ENCODE measurements at places on chromosomes 16 and 17.

- DNase-seq, result peak; percentile 77
Observed at GRCh38 chr17:75587675-75588595, at the start of gene MYO15B. TSS of gene MYO15B (plus strand) at chr17:75587800. CDS start at chr17:75588058, 258 bp downstream.

DNA sequence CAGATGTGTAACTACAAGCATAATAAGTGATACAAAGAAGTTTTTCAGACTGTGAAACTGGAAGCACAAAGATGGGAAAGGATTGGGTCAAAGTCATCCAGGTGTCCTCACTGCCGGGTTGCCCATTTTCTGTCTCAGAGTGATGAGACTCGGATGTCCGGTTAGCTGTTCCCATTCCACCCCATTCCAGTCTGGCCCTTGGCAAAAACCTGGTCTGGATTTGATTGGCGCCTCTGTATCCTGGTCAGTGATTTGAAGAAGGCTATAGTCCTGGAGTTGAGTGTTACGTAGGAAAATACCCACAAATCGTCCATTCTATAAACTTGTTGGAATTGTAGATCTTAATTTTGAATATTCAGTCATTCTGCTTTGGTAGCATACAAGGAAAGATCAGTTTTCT is 19.9 kb upstream of the PHKG2 start:
- DNase-seq, result no peak

GRCh38 chr17:80499560-80499959 is 23.2 kb upstream of the NPTX1 start:
- no peak for DNase-seq

- no peak for DNase-seq
Observed at GRCh38 chr16:596736-597060, 6.8 kb downstream of the RAB40C start.

GRCh38 chr16:49327466-49327865 is 45.8 kb upstream of the CBLN1 start:
- DNase-seq, result no peak

- DNase-seq, result no peak
Observed at GRCh38 chr17:78777881-78778280, 4.2 kb downstream of the CYTH1 start.

- DNase-seq, result peak; percentile 54
Observed at GRCh38 chr17:17305281-17305801, 2.2 kb downstream of the NT5M start.

GRCh38 chr17:39151150-39151942 is at the start of gene PLXDC1:
TSS of gene PLXDC1 (minus strand) at chr17:39151637. CDS start at chr17:39151437, 200 bp downstream.
- DNase-seq, result peak; percentile 33

GRCh38 chr17:81817758-81818147 is 13.8 kb downstream of the GCGR start:
- no peak for DNase-seq

DNA sequence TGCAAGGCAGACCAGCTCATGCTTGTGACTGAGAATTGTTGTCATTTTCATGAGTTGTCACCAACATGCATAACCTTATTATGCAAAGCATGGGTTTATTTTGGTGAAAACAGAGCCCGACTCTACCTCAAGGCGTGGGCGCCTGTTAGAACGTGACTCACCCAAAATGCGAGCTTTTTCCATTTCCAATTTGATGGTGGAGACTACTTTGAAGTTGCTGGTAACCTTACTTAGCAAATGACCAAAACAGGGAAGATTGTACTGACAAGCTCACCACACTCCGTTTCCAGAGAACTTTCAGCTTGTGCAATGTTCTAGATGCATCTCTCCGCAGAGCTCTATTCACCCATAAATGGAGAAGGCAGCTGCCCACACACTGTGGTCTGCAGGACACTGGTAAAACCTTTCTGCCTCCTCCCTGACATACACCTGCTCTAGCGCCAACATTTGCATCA is 284.5 kb downstream of the MAF start:
- peak; percentile 87 for DNase-seq

- no peak for DNase-seq
Observed at GRCh38 chr17:79650283-79650682, 39.4 kb upstream of the RBFOX3 start.

DNA sequence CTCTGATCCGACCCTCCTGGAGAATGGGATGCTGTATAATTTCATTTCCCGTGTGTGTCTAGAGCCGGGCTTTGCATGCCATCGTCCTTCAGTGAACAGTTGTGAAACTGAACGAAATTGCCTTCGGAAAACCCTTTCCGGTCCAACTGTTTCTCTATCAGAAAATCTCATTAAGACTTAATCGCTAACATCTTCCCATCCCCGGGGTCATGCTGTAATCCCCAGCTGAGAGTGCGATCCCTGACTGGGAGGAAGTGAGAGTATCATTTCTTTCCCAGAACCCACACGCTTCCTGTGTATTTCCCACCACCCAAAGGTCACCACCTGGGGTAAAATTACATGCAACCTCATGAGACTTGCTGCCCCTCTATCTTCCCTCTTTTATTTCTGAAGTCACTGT is 75.6 kb upstream of the RBFOX1 start:
- no peak for DNase-seq

- DNase-seq, result no peak
Observed at GRCh38 chr17:78826836-78827509, 13.6 kb downstream of the USP36 start.

DNA sequence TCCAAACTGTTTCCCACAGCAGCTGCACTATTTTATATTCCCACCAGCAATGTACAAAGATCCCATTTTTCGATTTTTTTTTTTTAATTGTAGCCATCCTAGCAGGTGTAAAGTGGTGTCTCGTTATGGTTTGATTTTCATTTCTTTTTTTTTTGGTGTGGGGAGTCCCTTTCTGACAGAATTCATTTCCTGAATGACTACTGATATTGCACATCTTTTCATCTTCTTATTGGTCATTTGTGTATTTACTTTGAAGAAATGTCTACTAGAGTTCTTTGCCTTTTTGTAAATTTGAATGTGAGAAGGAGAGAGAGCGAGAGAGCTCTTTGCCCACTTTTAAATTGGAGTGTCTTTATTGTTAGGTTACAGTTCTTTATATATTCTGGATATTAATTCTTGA is 14.0 kb downstream of the CYB5B start:
- DNase-seq, result no peak

GRCh38 chr17:34669511-34669910 is 90.1 kb downstream of the TMEM132E start:
- DNase-seq, result no peak

GRCh38 chr17:4505187-4505586 is 6.5 kb downstream of the SPNS2 start:
- no peak for DNase-seq

DNA sequence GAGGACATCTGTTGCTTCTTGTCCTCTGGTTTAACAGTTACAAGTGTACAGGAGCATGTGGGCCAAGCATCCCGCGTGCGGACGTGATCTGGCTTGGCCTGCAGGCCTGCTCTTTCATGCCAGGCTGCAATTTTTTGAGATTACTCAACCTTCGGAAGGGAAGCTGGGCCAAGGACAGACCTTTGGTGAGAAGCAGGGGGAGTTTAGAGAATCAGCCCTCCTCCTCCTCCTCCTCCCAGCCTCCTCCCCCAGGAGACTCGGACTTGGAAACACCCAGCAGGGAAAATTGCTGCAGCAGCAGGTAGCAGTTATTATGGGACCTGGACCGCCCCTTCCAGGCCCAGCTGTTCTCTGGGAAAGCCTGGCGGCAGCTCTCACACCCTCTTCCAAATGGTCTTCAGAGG is 5.1 kb upstream of the KLHL36 start:
- no peak for DNase-seq

DNA sequence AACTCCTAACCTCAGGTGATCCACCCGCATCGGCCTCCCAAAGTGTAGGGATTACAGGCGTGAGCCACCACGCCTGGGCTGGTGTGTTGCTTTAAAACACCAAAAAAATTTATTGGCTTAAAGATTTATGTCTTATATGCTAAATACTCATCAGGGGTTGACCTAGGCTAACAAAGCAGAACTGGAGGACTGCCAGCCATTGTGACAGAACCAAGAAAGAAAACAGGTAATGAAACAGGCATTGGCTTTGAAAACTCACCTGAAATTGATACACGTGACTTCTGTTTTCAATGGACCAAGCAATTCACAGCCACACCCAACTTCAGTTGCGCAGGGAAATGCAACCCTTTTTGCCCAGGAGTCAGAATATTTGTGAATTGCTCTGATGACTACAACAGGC is 4.9 kb upstream of the PHAF1 start:
- no peak for DNase-seq

DNA sequence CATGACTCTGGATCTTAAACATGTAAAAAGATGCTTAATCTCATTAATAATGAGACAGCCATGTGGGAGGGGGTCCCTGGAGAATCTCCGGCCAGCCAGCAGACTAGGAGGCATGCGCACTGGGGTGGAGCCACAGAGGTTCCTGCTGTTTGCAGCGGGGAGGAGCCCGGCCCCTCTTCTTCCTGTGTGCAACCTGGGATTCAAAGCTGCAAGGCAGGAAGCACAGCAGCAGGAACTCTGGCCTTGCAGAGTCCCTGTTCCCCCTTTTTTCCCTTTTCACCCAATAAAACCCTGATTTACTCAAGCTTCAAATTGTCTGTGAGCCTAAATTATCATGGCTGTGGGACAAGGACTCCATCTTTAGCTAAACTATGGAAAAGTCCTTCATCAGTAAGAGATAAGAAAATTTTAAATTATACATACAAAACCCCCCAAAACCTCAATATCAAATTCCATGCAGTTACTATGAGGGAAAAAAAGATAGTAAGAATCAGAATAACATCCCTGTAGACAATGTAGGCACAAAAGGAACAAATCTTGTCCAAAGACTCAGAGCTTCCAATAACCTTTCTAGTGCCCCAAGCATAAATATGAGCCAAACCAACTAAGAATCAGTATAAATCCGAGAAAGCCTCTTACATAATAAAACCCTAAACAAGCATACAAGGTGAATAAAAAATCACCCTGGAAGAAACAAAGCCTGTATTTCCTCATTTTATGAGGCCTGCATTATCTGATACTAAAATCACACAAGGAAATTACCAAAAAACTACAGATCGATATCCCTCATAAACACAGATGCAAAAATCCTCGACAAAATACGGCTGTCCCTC is 12.1 kb downstream of the CFDP1 start:
- peak; percentile 35 for DNase-seq

- DNase-seq, result no peak
Observed at GRCh38 chr16:68768771-68769170, 31.7 kb downstream of the CDH1 start.

DNA sequence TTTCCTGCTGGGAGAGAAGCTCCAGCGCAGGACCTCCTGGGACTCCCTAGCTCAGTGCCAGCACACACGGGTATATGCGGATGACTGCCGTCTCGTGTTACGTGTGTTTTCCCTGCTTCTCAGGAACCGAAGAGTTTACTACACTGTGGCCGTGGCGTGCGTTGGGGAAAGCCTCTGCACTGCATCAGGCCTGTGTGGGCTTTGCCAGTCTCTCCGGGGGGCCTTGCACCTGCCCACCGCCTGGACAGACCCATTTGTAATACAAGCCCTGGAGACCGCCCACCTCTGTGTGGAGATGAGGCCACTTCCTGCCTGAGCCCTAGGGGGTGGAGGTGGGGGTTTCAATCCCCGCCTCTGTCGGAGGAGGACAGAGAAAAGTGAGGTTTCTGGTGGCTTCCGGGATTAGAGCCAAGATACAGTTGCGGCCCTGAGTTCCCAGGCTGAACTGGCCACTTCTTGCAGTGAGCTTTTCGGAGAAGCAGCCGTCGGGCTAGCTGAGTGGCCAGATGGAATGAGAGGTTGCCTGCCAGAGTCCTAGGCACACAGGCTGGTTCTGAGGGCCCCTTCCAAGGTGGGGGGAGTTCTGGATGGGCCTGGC is 43.4 kb upstream of the GSE1 start:
- peak; percentile 57 for DNase-seq

- DNase-seq, result peak; percentile 87
Observed at GRCh38 chr17:81514739-81515529, 2.3 kb upstream of the ACTG1 start.

- no peak for DNase-seq
Observed at GRCh38 chr17:61214753-61215152, 184.9 kb upstream of the TBX2 start.

DNA sequence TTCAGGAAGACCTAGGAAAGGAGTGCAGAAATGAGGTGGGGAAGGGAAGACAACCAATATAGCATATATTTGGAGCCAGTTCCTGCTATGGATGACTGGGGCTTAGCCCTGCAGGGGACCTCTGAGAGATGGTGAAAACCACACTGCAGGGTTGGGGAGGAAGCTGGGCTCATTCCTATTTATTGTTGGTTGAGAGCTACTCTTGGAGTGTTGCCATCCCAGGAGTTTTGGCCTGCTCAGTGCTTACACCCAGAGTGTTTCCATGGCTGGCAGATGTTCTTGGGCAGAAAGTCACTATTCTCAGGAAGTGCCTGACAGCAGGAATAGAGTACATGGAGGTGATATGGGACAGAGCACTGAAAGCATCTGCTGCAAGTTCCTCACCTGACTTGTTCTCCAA is 145.8 kb downstream of the SPACA3 start:
- no peak for DNase-seq

DNA sequence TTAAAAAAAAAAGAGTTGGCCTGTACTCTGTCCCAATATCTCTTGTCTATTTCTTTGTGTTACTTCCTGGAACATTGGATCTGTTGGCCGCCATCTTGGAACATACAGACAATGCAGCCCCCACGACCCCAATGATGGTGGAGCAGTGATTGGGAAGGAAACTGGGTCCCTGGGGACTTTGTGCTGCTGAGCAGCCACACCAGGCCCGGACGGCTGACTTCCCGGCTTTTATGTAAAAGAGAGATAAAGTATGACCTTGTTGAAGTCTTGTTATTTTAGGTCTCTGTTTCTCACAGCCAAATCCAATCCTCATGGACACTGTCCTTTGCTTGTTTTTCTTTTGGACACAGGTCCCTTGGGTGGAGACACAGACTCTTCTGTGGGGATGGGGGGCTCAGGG is 204.5 kb downstream of the SALL1 start:
- DNase-seq, result no peak

- DNase-seq, result no peak
Observed at GRCh38 chr16:12024429-12024828, 47.9 kb downstream of the SNX29 start.

DNA sequence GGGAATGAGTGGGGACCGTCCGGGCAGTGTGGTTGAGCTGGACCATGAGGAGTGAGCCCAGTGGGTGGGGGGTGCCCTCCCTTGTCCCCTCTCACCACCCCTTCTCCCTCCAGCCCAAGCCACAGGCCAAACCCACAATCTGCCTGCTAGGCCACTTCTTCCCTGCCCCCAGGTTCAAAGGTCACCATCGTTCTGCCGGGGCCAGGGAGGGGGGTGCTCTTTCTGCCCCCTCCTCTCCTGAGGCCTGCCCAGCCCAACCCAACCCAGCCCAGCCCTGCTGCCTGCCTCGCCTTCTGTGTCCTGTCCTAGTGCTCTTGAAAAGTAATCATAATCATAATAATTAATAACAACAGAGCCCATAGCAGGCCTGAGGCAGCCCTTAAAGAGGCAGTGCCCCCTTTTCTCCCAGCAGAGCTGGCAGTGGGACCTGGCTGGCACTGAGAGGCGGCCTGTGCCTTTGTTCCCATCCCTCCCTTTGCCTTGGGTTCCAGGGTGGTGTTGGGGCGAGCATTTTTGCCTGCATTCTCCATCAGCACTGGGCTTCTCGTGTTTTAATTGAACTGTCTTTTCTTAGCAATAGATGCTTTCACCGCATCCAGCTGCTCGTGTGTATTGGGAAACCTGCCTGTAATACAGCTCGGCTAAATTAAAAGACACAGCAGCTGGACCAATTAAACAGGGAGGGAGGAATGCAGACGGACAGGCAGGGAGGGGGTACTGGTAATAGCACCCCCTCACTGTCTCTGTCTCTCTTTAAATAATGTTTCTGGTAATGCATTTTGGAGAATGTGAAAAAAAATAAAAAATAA is 46.8 kb downstream of the SREBF1 start:
- DNase-seq, result no peak
